ENCODE measurements at places on chromosomes 7 and 10.

DNA sequence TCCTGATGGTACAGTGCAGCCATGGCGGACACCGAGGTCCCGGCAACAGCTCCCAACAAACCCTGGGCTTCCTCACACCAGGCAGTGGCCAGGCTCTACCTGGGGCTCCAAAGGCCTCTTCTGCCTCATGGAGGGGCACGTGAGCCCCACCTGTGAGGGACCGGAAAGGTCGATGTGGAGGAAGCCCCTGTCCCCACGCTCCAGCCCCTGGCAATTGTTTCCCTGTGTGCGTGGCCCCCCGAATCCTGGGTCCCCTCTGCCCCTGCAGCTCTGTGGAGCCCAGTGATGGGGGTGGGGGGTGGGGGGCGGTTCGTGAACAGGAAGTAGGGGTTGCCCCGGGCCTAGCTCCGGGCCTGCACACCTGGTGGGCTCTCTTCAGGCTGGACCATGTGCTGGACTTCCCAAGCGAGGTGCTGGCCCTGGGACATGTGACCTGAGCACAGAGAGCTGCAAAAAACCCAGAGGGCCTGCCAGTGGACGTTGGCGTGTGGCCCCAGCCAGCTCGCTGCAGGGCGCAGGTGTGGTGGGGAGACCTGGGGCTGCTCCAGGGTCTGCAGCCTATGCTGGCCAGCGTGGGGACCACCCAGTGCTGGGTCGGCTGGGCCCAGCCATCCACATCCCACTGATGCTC lies 72.6 kb downstream of the INPP5A start:
- DNase-seq: no peak

DNA sequence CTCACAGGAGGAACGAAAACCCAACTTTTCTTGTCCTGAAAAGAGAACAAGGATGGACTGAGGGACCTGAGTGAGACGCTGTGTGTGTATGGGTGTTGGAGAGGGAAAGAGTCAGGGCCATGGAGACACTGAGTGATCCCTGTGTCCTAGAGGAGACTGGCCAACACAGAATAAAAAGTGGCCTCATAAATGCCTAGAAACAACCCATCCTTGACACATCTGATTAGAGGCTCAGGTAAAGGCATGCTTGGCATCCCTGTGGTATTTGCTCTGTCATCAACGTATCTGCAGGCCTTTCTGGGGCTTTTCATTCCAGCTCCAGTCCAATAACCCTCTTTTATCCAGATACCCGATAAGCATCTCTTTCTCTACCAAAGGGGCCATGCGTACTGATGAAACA lies 86.3 kb downstream of the FGFR2 start:
- DNase-seq: no peak

GRCh38 chr10:85524001-85524666 lies 842.5 kb downstream of the GRID1 start:
- DNase-seq: no peak

DNA sequence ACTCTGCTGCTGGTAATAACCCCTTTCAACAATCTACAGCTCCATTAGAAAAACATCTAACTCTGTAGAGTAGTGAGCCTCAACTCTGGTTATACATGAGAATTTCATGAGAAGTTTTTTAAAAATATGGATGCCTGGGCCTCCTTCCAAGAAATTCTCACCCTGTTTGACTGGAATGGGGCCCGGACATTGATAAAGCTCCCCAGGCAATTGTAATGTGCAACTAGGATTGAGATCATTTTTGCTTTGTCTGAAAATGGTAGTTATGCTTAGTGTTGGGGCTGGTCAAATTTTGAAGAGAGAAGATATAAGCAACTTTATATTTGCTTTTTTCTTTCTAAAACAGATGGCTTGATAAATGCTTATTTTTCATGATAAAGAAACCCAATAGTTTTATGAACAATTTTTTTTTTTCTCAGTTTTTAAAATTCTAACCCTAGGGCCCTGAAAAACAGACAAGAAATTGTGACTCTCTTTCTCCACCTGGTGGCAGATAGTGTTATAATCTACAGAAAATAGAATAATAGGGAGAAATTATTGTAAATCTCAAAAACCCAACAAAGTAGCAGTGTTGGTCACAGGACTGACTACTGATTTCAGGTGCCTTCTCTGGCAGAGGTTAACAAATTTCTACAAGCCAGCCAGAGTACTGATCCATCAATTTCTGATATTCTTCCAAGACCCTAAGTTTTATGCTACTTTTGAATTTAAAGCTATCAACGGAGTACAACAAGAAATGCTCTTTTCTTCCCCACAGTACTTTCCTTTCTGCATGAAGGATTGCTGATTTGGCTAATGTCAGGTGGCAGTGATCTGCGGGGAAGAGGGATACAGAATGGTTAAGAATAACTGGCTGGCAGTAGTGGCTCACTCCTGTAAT lies 174.8 kb downstream of the DKK1 start:
- DNase-seq: no peak

DNA sequence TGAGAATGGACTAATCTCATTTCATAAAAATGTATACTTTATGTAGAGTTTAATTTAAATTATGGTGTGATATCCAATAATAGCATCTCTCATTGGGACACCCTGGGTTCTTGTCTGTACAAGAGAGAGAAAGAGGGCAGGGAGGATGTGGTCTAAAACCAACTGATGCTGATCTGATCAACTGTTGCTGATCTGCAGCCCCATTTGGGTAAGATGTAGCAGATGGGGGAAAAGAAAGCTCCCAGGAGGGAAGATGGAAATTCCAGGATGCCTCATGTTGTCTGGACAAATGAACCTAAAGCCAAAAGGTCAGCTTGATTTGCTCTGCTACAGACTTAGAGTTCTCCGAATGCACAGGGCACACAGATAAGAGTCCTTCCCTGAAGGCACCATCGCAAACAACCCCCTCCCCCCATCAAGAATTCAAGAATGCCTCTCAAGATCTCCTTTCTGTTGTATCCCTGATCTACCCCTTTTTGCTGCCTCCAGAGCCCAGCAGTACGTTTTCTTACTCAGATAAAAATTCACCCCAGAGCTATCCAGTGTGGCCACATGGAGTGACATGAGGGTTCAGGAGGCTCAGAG lies 171.4 kb upstream of the INHBA start:
- no peak for DNase-seq

DNA sequence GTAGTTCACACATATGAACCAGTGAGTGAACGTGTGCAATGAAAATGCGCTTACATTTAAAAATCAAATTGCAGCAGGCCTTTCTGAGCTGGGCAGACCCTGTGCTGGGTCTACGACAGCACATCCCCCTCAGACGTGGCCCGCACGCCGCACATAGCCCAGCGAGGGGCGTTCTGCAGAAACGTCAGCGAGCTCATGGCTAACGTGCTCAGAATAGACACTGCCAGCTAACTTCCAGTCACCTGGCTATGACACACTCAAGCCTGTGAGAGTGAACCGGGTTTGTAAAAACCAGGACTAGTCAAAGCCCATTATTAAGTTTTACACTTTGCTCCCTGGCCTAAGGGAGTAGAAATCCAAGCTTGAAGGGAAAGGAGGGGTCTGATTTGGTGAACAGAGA lies 108.1 kb upstream of the INSIG1 start:
- DNase-seq: no peak

DNA sequence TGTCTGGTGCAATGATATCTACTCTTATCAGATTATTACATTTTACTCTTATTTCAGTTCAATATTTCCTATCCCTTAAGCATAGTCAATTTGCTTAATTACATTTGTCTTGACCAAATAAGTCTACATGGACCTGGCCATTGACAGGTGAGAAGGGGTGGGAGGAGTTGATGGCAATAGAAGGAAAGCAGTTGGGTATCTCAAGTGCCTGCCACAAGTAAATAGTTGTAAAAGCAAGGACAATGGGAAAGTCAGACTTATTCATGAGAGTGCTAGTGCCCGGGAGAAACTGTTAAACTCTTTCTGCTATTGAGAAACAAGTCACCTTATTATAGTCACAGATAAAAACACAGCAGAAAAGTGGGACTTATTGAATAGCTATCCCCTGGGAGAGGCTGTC lies 32.4 kb upstream of the HGF start:
- no peak for DNase-seq

- DNase-seq: no peak
These were observed 7.0 kb upstream of the PRTFDC1 start for GRCh38 chr10:24959382-24959730.

GRCh38 chr10:70558871-70559810 lies 43.4 kb downstream of the PRF1 start:
- peak; percentile 36 for DNase-seq

DNA sequence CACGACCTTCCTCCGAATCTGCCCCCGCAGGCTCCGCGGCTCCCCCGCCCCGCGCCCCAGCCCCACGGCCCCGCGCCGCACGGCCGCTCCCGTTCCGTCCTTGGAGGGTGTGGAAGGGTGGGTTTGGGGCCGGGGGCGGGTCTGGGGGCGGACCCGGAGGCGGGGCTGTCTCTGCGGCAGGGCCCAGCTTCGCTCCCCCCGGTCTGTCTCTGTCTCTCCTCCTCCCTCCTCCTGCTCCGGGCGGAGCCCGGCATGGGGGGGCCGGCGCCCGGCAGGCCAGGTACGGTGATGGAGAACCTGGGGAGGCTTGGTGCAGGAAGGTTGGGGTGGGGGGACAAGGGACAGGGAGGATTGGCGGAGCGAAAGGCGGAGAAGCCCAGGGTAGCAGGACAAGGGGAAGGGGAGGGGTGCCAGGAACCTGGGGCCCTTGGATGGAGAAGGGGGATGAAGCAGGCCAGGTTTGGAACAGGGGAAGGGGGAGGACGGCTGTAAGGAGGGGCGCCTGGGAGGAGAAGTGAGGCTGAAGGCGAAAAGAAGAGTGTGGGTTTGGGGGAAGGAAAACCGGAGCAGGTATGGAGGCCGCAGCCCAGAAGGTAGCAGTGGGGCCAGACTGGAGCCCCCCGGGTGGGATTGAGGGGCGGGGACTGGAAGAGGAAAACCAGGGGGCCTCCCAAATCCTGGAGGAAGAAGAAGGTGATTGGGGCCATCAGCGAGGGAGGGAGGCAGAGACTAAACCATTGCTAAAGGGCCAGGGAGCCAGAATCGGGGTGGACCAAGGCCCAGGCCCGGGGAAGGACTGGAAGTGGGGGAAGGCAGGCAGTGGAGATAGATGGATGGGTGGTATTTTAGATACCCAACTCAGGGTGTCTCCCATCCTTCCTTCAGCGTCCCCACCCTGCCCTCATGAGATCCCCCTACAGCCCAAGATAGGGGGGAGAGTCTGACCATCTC lies at the start of gene NYAP1:
TSS of gene NYAP1 (plus strand) at position 206 of the 951 bp plus-strand sequence. CDS start 1,385 bp downstream, outside the sequence.
- DNase-seq: no peak

DNA sequence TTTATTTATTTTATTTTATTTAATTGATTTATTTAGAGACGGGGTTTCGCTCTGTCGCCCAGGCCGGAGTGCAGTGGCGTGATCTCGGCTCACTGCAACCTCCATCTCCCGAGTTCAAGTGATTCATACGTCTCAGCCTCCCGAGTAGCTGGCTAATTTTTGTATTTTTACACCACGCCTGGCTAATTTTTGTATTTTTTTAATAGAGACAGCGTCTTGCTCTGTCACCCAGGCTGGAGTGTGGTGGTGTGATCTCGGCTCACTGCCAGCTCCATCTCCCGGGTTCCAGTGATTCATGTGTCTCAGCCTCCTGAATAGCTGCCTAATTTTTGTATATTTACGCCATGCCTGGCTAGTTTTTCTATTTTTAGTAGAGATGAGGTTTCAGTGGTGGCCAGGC lies 34.2 kb downstream of the AP5Z1 start:
- no peak for DNase-seq

DNA sequence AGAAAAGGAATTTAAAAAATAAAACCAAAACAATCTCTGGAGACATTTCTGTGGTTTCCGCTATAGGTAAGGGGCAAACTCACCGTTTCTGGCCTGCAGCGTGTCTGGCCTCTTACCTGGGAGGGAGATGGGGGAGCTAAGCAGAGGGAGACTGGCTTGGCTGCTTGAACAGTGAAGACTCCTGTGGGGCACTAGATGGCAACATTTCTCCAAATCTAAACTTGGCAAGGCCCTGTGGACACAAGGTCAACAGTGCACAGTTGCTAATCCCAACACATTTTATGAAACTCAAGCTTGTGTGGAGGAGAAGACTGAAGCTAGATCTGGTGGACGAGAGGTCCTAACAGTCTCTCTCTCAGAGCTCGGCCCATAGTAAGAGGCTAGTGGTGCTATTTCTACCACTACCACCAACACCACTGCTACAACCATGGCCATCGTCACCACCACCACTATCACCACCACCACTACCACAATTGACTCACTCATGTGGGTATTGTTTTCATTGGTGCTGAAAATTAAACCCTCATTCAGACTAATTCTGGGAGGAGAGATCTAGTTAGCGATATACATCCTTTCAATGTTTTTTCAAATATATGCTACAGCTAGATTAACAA lies 28.4 kb upstream of the CDHR3 start:
- no peak for DNase-seq

DNA sequence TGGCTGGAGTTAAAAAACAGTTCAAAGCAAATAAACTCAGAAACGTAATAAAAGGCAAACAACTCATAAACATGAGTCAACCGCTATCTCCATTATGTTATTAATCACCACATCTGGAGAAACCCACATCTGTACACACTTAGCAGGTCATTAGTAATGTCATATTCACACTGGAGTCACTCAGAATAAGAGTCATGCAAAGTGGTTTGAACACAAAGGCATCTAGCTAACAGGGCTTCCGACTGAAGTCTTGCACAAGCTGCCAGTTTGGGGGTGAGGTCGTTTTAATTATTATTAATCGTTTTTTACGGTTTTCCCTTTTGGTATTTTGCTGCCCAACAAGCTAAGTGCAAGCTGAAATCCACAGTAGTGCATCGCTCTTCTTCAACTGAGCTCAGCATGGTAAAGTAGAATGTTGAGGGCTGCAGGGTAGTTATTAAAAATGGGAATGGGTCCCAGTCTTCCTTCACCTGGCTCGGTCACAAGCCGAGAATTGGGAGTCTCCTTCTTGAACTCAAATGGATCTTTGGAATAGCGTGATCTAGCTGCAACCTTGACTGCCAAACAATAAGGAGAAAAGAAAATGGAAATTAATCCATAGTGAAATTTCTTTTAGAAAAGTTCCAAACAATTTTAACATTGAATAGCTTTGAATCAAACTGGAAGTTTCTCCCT lies 663.5 kb downstream of the KCNMA1 start:
- DNase-seq: no peak

DNA sequence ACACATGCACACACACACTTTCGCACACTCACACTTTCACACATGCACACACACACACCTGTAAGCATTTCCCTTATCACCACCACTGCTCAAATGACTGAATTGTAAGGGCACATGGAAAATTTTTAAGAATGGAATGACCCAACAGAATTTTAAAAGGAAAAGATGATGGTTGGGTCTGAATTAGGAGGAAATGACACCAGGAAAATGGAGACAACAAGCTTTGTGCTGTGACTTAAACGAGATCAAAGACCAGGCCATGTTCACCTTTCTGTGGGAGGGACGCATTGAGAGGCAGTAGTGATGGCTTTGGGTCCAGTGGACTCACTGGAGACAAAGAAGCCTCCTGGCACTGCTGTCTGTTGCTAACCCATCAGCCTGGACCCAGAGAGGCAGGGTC lies 16.7 kb upstream of the C10orf71 start:
- no peak for DNase-seq

GRCh38 chr10:92239151-92239599 lies 51.7 kb downstream of the CPEB3 start:
- DNase-seq: no peak

GRCh38 chr10:10053051-10053450 lies 964.6 kb upstream of the CELF2 start:
- DNase-seq: no peak
